GM20000 (cell line): ENCODE measurements at places on chromosomes 6 and 20.

GRCh38 chr6:4358414-4359107 lies 223.2 kb upstream of the ECI2 start:
- no peak for DNase-seq

GRCh38 chr20:46507760-46508407 lies 5.5 kb downstream of the ZNF334 start:
- no peak for DNase-seq

DNA sequence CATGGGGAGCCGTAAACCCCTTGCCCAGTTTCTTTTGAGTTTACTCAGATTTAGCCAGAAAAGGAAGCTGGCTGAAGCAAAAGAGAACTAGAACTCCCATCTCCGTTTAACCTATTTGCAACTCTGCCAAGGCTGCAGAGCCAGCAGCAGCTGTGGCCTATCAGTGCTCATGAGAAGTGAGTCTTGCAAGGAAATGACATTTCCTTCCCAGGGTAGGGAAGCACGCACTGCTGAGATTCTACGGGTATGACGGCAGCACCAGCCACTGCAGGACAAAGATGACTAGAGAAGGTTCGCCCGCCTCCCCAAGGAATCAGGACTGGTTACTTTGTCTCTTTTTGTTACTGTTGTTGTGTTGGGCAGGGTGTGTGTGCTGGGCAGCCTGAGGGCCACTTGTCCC lies 47.6 kb downstream of the PPP1R3G start:
- DNase-seq, result peak; percentile 41

DNA sequence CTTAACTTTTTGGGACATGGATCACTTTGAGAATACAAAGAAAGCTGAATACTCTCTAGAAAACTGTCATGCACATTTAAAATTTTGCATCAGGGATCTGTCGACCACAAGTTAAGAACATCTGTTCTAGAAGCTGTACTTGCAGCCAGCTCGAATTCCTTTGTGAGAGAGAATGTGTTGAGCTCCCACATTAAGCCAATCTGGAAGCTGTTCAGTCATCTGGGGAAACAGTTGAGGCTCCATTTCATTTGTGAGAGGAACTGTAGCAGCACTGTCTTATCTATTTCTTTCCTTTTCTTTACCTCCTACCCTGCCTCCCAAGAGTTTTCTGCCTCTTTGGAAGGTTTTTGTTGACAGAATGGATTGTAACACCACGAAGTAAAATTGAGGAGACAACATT lies 50.8 kb downstream of the KAT14 start:
- DNase-seq, result no peak

DNA sequence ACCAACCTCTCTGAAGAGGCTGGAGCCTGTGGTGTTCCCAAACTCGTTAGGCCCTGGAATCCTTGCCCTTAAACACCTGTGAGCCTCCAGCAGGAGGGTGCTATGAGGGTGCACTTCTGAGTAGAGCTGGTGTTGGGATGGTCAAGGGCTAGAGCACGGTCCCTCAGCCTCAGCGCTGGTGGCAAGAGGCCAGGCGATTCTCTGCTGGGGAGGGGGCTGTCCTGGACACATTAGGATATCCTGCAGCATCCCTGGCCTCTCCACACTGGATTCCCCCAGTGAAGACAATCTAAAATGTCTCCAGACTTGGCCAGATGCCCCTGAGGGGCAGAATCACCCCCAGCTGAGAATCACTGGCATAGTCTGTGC lies 157.8 kb downstream of the SYCP2 start:
- no peak for DNase-seq

- no peak for DNase-seq
Observed at GRCh38 chr6:163391985-163392384, 22.5 kb upstream of the QKI start.

- peak; percentile 61 for DNase-seq
Observed at GRCh38 chr6:167699141-167699931, 127.4 kb upstream of the AFDN start.

GRCh38 chr6:3612341-3613041 lies 139.0 kb downstream of the PXDC1 start:
- no peak for DNase-seq

- DNase-seq, result no peak
Observed at GRCh38 chr20:14928083-14928482, 590.7 kb upstream of the FLRT3 start.
